Ascending aorta (tissue), 2 donors: ENCODE measurements at places on chromosomes 11 and 22. TPM values are rescaled to one million over a fixed set of nuclear protein-coding genes. Genes with fewer than 3 reads are reported as not detected.
A peak's percentile ranks its signal among the peaks of the same experiment; 100 is the strongest.

- DNase-seq = no peak
Measured at GRCh38 chr22:47294222-47294532, 531.7 kb downstream of the TBC1D22A start.

DNA sequence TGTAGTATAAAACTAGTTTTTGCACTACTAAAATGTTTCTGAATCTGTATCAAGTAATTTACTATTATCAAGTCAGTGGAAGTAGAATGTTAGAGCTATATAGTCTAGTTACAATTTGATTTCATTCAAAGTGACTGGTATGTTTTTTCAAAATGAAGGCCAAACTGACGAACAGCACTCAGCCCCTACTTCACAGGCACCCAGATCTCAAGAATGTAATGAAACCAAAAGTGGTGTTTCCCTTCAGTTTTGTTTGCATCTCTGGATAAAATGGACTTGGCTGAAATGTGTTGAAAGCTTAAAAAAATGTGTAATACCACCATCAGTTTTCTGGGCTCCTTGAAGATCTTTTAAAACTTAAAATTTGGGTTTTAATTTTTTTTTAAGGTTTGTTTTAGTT is 46.4 kb downstream of the QSER1 start:
- no peak for DNase-seq

DNA sequence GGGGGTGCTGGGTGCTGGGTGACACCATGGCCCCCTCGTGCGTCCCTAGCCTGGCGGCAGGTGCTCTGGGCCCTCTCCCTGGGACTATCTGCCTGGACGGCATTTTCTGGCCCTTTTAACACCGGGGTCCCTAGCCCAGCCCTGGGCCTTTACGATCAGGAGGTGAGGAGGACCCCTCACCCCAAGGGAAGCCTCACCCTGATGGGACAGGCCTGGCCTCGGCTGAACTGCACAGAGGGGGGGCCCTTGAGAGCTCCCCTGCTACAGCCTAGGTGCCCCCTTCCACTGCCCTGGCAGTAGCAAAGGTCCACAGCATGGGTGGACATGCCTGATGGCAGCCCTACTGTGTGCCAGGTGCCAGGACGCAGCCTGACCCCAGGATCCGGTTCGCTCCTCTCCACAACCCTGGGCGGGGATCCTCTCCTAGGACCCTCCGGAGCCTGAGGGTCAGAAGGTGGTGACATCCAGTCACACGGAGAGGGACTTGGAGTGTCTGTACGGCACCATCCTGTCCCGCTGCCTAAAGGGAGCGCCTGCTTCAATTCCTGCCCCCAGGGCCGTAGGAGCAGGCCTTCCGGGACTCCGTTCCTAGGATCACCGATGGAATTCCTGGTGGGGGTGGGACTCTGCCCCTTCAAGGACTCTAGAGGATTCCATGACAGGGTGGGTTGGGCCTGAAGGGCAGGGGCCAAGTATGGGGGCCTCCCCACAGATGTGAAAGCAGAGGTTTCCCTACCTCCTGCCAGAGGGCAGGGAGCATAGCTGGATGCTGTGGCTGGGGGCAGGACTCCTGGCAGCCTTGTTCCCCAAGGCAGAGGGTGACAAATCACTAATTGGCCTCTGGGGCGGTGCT is 33.0 kb upstream of the TH start:
- peak; percentile 53 for DNase-seq

- no peak for DNase-seq
Measured at GRCh38 chr11:28461846-28462245, 353.7 kb downstream of the METTL15 start.

GRCh38 chr11:469684-470560 is 19.8 kb downstream of the PTDSS2 start:
- no peak for DNase-seq

GRCh38 chr11:63610604-63611394 is 3.4 kb downstream of the PLAAT3 start:
- DNase-seq = no peak

DNA sequence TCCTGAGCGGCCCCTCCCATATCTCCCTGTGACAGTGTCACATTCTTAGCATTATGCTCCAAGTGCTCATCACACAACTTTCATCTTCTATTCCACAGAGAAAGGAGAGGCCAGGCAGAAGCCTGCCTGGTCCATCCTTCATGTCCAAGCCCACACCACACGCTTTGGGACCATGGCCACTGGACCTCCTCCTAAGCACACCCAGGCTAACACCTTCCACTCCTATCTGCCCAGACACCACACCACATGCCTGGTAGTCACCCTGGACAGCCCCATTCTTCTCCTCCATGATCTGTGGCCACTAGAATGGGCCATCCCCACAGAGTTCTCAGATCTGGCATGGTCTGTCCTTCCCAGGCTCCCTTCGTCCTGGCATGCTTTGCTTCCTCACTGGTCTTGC is 55.3 kb downstream of the HIRA start:
- DNase-seq = no peak

DNA sequence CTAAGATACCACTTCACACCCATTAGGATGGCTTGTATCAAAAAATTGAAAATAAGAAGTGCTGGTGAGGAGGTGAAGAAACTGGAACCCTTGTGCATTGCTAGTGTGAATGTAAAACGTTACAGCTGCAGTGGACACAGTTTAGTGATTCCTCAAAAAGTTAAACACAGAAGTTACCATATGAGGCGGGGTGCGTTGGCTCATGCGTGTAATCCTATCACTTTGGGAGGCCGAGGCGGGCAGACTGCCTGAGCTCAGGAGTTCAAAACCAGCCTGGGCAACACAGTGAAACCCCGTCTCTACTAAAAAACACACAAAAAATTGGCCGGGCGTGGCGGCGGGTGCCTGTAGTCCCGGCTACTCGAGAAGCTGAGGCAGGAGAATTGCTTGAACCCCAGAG is 43.5 kb downstream of the SGSM3 start:
- DNase-seq = peak; percentile 63

DNA sequence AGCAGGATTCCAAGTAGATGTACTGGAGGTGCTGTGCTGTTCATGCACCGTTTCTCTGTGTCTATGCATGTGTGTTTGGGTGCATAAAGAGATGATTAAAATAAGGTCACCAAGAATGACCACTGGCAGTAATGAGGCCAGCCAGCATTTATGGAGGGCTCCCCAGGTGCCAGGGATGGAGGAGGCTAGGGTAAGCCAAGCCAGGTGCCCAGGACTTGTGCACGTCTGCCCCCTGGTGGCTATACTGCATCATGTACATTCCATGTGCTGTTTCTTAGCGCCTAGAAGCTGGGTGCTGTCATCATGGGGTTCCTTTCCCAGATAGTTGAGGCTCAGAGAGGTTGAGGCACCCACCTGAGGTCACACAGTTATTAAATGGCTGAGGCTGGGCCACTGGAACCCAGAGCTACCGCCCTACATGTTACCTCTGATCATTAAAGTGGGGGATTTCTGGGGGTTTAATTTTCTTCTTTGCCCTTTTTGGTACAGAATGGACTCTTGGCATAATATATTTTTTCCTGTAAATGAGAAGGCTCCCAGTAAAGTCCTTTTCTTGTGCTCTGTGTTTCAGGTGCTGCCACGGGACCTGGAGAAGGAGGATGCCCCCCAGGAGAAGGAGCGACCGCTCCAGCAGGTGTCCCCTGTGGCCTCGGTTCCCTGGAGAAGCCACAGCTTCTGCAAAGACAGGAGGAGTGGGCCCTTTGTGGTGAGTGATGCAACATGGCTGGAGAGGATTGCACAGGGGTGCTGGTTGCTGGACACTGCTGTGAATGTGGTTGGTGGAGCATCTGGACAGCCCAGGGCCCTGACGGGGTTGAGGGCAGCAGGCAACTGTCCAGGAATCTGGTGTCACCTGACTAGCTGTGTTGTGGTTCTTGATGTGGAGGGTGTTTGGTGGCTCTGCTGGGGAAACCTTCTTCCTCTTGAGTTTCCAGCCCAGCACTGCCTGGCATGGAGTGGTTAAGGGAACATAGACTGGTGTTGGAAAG is 96.4 kb downstream of the KIAA1671 start:
- DNase-seq = no peak

DNA sequence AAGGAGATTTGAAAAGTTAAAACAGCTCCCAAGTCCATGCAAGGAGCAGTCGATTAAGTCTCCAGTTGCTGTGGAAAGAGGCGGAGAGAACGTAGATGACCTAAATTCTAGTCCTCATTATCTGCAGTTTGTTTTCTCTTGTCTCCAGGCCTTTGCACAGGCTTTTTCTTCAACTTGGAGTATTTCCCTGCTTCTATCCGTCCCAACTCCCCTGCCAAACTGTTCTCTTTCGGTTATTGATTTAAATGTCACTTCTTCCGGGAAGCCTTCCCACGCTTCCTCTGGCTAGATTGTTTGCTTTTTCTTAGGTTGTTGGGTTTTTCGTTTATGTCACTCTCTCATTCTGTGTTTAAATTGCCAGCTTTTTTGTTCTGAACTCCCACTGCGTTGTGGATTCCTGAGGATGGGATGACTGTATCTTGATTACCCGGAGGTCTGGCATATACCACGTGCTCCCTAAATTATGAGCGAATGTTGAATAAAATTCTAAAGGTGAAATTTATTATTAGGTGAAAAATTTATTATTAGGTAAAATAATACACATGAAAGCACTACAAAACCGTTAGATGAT is 463 bp downstream of the TMEM126B start:
- DNase-seq = no peak

- DNase-seq = no peak
Measured at GRCh38 chr11:33885338-33886005, 6.4 kb downstream of the LMO2 start.

DNA sequence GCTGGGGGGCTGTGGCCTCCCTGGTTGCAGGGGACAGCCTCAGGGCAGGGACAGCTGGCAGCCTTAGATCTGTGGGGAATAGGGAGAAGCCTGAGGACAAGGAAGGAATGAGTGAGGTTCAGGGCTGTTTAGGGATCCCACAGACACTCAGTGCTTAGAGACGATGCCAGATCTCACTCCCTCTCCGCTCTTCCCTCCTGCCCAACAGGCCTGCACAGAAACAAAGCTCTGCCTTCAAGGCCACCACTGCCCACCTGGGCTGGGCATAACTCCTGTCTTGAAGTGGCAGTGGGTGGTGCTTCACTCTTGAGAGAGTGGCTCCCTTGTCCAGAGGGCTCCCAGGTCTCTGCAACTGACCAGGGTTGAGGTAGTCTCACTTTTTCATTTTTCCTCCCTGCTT is 13.1 kb upstream of the CENATAC start:
- no peak for DNase-seq

DNA sequence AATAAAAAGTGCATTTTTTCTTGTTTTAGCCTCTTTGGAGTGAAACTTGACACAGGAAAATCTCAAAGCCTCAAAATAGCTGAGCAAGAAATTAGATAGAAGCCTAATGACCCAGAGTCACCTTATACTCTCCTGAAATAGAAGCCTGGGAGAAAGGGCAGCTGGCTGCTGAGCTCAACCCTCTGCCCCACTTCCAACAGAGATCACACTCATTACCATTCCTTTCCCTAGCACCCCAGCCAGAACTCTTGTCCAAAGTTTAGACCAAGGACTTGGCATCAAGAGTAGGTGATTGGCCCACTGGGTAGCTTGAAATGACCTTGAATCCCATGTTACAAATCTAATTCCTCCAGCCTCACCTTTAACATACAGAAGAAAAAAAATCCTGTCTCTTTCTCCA is 62.7 kb upstream of the AMOTL1 start:
- DNase-seq = no peak

- no peak for DNase-seq
Measured at GRCh38 chr22:30178181-30179126, 68.1 kb downstream of the LIF start.

- DNase-seq = no peak
Measured at GRCh38 chr11:31699066-31699465, 112.1 kb downstream of the PAX6 start.

DNA sequence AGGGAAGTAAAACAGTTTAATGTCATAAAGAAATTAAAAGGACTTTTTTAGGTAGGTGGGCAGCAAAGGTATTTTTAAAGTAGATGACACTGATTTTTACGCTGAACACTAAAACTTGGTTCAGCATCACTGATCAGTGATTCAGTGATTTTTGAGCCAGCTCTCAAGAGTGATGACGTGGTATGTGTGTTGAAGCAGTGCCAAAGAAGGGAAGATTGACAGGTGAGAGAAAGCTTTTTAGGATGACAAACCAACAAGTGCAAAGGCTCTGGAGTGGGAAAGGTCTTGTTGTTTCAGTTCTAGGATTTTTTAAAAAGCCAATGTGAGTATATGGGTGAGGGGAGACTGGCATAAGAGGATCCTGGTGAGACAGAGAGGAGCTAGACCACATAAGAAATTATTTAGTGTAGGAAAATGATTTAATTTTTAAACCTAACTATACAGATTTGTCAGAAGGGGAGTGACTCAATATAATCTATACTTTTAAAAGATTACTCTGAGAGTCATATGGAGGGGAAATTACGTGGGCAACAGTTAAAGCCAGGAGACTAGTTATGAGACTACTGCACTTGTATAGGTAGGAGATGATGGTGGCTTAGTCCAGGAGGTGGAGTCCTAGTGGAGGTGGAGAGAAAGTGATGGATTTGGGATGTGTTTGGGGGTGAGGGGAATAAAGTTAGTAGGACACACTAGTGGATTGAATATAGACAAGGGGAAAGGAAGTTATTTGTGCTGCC is 17.6 kb upstream of the CALCB start:
- DNase-seq = no peak

DNA sequence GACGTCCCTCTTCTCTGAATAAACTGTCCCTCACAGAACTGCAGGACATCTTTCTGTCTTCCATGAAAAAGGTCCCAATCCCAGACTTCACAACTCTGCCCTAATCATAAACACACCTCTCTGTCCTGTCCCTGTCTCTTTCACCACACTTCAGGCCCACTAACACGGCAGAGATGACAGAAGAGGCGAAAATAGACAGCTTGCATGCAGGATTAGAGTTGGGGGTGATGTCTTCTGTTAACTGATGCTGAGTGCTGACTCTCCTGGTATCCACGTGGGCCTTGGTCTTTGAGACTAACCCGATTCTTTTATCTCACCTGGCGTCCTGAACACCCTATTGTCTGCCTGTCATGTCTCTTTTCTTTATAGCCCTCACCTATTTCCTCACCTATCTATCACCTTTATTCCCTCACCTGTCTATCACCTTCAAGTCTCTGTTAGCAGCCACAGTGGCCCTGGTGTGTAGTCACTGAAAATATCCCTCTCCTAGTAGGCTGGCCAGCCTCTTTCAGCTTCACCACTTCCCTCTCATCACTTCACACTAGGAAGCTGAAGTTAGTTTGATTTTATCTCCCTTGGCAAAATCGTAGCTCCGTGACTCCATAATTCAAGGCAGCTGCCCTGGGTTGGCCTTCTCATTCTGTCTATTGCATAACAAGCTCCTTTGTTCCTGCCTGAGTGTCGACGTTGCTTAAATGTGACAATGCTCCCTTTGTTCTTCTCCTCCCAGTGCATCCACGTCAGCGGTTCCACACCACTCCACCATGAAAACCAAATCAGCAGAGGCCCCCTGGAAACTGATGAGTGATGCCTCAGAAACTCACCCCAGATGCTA is 30.6 kb upstream of the DRD2 start:
- DNase-seq = no peak

GRCh38 chr11:88434333-88434976 is 96.9 kb upstream of the CTSC start:
- DNase-seq = no peak

- DNase-seq = no peak
Measured at GRCh38 chr22:41964112-41964491, 5.1 kb upstream of the SEPTIN3 start.

The PPP2R5B gene
- total RNA-seq = 115 TPM

The OR52I1 gene
- not detected for total RNA-seq

The C11orf65 gene
- not detected for total RNA-seq

The APOL5 gene
- not detected for total RNA-seq

The MS4A7 gene
- total RNA-seq = 114 TPM

The HIKESHI gene
- 28.9 TPM for total RNA-seq

The SHISA8 gene
- not detected for total RNA-seq

The NCAM1 gene
- 3.3 TPM for total RNA-seq

The SPTY2D1 gene
- 7.8 TPM for total RNA-seq

The DERL3 gene
- 7.5 TPM for total RNA-seq

The PAX6 gene
- total RNA-seq = not detected

The ANO1 gene
- 244 TPM for total RNA-seq

The SIK2 gene
- 8.2 TPM for total RNA-seq

The TREH gene
- total RNA-seq = not detected
